Stimulated activated CD8-positive, alpha-beta memory T cell treated with anti-CD3 and anti-CD28 coated beads, Interleukin-2, amount 100 ng/mL, for 1 hour (primary cell): ENCODE measurements at places on chromosomes 12 and 14.

DNA sequence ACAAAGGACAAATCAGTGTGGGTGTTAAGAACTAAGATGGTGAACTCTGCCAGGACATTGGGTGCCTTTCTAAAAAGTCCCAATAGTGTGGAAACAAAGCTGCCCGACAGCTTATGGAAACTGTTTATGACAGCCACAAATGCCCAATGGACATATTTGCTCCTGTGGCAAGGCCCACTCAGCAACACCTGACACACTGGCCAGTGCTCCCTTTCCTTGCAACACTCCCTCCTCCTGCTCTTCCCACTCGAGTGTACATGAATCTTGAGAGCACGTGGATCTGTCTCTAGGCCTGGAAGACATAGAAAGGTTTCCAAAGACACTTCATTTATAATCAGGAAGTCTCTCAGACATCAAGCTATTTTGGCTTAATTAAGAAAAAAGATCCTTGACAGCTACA, 14.2 kb upstream of the LRIG3 start:
- DNase-seq, result no peak

- no peak for DNase-seq
Measured at GRCh38 chr14:78566859-78567172, 396.6 kb downstream of the NRXN3 start.

GRCh38 chr12:3035171-3035570, 42.0 kb upstream of the TSPAN9 start:
- DNase-seq, result no peak

- DNase-seq, result no peak
Measured at GRCh38 chr14:51554339-51554920, 97.3 kb upstream of the FRMD6 start.

- no peak for DNase-seq
Measured at GRCh38 chr12:82648259-82648909, 38.3 kb upstream of the TMTC2 start.

DNA sequence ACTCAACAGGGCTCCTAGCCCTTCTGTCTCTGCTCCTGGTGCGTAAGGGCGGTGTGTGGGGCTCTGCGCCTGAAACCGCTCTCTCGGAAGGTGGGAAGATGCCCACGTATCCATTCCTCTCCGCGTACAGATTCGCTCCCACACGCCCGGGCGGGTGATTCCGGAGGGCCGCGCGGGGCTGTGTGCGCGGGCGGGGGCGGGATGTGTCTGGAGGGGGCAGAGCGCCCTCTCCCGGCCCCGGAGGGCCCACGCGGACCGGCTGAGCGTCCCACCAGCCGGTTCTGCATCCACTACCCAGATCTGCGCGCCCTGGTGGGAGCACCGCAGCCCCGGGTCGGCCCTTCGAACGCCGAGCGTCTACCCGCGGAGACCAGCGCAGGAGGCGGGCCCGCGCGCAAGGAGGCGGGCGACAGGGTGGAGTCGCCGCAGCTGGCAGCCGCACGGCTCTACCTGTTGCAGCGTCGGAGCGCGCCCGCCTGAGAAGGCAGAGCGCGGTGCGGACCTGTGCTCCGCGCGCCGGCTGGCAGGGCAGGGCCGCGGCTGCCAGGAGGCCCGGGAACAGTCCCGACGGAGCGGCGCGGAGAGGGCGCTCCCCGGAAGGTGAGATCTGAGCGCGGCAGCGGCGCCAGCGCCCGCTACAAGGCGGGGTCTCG, 1.4 kb upstream of the KCNK13 start:
- no peak for DNase-seq

GRCh38 chr12:25249931-25250738, 594 bp downstream of the KRAS start:
- peak; percentile 30 for DNase-seq

- no peak for DNase-seq
Measured at GRCh38 chr12:46446645-46447044, 74.1 kb upstream of the SLC38A2 start.

DNA sequence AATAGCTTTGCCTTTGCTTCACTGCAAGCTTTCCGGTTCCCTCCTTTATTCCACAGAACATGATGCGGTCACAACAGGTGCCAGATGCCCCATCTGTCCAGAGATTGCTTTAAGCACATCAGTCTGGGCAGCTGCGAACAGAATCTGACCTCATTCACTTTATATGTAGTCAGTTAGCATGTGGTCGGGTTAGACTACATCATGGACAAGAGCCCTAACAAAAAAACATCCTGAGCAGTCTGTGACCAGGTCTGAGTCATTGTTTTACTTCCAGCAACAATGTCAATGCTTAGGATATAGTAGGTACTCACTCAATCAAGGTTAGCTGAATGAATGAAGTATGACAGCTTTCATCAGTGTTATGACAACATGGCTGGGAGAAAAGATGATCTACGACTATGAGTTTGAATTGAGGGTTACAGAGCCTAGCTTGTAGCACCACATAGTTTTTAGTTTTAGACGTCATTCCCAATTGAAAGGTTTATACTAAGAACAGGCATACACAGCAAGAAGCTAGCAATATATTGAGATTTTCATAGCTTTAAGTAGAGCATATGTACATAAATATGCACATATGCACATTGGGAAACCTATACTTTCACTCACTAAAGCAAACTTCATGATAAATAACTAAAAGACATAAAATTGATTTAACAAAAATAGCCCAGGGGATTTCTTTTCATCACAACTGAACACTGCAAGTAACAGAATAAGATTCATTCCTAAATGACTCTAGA, 64.2 kb upstream of the TMCC3 start:
- DNase-seq, result no peak

DNA sequence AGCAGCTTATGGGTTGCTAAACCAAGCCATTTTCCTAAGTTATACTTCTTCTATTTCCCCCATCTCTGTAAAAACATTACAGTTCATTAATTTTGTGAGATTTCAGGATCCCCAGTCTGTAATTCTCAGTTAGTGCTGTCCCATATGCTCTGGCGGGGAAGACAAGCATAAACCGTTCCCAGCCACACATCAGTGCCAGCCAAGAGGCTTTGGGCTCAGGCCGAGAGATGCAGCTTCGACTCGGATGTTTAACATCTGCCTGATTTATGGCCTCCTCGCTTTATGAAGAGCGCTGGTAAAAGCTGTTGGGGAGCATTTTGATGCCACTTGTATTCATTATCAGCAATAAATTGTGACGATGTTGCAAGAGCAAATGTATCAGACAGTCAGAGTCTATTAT, 349.1 kb upstream of the CCDC196 start:
- DNase-seq, result no peak

DNA sequence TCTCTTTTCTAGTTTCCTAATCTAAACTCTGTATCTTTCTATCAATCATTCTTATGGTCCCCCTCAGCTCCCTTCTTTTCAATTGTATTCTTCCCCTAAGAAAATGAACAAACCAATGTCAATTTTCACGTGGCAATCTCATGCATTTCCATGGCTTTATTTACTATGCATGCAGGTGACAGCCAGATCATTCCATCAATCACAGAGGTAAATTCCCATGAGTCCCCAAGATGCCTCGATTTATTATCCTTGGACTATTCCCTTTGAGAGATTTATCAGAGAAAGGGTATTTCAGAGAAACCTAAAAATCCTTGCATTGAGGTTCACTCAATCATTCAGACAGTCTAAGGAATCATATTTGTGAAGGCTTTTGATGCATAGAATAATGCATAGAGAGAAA, 301.2 kb downstream of the DIO2 start:
- no peak for DNase-seq

DNA sequence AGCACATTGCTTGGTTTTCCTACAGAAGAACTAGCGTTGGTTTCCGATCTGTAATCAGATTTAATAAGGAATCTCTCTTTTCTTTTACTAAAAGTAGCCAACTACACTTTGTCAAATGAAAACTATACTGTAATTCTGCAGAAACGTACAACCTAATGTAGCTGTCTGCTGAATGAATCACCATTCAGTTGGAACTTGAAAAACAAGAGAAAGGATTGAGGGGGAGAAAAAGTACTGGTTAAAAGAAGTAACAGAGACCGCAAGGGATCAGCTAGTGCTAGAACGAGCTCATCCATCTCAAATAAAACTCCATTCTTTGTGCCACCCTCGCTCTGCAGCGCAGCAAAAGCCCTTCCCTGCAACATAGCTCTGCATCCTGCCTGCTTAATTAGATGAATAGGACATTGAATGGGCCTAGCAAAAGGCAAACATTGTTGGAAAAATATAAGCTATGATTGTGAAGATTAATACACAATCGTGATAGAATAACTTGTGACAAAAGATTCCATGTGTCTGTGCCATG, 2.6 kb downstream of the GARIN2 start:
- no peak for DNase-seq

- DNase-seq, result no peak
Measured at GRCh38 chr14:105247715-105248367, 492 bp upstream of the BTBD6 start.

DNA sequence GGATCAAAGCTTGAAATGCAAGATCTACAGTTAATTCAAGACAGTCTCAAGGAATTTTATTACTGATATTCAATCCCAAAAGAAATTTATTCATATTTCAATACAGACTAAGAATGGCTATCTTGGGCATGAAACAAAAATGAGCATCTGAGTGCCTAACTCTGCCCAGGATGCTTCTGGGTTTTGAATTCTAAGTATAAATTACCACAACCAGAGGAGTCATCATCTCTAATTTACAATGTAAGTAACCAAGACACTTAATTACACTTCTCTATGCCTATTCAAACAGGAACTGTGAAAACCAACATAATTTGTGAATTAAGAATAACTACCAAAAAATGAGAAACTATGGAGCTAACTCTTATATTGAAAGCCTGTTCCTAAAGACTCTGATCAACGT, 14.1 kb downstream of the OSBPL8 start:
- DNase-seq, result no peak

DNA sequence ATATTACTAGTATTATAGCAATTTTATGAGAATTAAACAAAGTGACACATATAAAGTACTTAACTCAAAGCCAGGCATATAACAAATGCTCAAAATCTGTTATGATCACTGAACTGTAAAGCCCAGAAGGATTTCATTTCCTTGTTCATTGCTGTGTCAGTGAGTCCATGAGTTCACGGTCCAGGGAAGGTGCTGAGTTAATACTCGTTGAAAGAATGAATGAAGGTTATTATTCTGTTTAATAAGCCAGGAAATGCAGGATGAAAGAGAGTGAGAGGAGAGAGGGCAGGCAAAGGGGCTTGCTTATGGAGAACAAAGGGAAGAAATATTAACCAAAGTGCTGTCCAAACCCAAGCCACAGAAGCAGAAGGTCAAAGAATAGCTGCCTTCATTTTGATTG, 40.2 kb upstream of the NT5DC3 start:
- no peak for DNase-seq

DNA sequence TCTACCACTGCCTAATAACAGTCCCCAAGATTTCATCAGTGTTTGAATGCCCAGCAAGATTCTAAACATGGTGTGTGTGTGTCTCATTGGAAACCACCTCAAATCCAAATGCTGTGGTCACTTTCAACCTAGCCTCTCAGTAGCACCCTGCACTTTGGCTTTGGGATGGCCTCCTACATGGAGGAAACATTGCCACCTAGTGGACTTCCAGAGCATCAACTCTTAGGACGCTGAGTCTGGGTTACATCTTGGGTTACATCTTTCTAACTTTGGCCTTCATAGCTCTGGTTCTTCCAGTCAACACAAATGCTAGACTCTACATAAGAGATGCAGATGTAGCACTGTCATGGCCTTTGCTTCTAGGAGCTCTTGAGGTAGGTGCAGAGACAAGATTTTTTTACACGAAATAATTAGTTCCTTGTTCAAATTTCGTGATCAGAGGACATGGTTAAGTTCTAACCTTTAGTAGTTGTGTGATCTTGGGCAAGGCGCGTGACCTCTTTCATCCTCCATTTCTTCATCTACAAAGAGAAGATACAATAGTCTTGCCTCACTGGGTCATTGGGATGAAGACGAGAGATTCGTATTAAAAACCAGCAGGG, 113.5 kb upstream of the VASH1 start:
- DNase-seq, result no peak

DNA sequence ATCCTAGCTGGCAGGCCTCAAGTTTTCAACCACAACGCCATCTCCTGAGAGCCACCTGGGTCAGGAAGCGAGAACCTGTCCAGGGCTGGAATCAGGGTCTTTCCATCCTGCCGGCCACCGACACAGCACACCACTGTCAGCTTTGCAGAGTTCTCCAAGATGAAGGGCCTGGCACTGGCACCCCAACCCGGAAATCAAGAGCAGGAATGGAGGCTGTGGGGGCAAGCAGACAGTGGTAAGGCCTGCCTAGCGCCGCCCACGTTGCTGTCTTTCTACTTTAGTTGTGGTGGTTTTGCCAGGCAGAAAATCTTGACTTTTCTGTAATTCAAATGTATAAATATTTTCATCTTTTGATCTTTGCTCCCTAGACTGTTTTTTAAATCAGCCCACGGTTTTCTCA, 90.7 kb downstream of the ITPK1 start:
- DNase-seq, result no peak

GRCh38 chr12:110245369-110245772, 35.7 kb upstream of the ATP2A2 start:
- peak; percentile 9 for DNase-seq

DNA sequence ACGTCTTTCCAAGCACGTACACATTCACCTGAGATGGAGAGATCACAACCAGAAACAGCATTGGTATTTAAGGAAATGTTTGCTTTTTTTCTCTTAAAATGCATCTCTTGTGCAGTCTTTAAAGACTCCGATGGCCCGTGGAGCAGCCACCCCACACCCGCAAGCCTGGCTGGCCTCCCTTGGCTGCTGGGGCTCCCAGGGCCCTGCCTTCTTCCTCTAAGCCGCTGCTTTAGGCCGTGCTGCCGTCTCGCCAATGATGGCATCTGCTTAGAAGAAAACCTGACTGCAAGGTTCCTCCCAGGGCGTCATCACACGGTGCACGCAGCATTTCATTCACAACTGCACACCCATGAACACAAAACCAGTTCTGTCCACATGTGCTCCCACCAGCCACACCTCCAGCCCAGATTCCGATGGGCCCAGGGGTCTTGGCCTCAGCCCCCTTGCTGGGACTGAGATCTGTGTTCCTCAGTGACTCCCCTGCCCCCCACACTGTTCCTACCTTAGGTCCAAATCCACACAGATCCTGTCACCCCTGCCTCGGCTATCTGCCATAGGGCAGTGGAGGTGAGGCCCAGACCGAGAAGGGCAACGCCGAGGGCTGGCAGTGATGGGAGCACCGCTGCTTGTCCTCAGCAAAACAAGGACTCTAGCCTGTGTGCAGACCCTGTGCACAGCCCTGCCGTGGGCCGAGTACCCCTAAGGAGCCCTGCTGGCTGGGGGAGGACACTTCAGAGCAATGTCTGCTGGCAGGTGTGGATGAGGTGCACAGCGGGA, 4.4 kb downstream of the BTBD6 start:
- no peak for DNase-seq

DNA sequence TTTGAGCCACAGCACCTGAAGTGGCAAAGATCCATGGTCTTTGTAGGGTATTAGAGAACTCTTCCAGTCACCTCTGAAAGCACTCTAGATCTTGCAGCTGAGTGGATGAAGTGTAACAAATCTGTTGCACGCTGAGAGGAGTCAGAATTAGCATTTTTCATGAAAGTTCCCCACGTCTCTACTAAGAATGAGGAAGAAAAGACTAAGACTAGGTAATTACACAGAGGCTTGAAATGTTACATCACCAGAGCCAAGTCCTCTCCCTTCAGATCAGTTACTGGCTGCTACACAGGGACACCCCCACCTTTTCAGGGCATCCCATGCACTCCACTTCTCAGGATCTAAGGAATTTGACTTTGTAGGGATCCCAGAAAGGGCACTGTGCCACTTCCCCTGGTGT, 98.6 kb upstream of the FKBP4 start:
- no peak for DNase-seq

GRCh38 chr12:70557583-70558191, 79.5 kb downstream of the PTPRB start:
- no peak for DNase-seq

- DNase-seq, result no peak
Measured at GRCh38 chr14:74913393-74913910, 9.6 kb downstream of the RPS6KL1 start.

GRCh38 chr12:60501124-60501729, 905.4 kb downstream of the SLC16A7 start:
- no peak for DNase-seq
